NCI-H1694 (cell line): ENCODE measurements at places on chromosomes 16 and 17.

- no peak for DNase-seq
These were observed 23.7 kb upstream of the WSCD1 start for GRCh38 chr17:6046431-6046830.

DNA sequence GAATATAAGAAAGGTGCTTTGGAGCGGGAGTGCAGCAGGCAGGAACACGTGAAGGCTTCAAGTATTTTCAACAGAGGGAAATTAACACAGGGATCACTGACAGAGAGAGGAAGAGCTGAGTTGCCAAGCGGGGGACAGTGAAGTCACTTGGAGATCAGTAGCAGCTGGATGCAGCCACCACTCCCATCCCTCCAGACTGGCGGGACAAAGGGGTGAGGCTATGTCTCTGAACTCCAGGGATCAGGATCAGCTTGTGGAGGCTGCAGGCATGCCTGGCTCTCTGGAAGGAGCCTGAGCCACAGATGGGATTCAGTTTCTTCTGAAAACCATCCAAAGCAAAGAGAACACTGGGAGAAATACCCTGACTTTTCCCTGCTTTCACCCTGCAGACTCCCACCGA is 113.7 kb upstream of the IRX3 start:
- no peak for DNase-seq

GRCh38 chr16:27230562-27231001 is 27.3 kb downstream of the KDM8 start:
- no peak for DNase-seq

- DNase-seq: no peak
These were observed 29.9 kb upstream of the IRX6 start for GRCh38 chr16:55294129-55294528.

GRCh38 chr16:27242398-27242797 is 26.2 kb downstream of the NSMCE1 start:
- DNase-seq: no peak

GRCh38 chr17:71757956-71758355 is 362.9 kb upstream of the SOX9 start:
- no peak for DNase-seq

GRCh38 chr16:50476486-50477255 is 71.5 kb upstream of the NKD1 start:
- peak; percentile 27 for DNase-seq

DNA sequence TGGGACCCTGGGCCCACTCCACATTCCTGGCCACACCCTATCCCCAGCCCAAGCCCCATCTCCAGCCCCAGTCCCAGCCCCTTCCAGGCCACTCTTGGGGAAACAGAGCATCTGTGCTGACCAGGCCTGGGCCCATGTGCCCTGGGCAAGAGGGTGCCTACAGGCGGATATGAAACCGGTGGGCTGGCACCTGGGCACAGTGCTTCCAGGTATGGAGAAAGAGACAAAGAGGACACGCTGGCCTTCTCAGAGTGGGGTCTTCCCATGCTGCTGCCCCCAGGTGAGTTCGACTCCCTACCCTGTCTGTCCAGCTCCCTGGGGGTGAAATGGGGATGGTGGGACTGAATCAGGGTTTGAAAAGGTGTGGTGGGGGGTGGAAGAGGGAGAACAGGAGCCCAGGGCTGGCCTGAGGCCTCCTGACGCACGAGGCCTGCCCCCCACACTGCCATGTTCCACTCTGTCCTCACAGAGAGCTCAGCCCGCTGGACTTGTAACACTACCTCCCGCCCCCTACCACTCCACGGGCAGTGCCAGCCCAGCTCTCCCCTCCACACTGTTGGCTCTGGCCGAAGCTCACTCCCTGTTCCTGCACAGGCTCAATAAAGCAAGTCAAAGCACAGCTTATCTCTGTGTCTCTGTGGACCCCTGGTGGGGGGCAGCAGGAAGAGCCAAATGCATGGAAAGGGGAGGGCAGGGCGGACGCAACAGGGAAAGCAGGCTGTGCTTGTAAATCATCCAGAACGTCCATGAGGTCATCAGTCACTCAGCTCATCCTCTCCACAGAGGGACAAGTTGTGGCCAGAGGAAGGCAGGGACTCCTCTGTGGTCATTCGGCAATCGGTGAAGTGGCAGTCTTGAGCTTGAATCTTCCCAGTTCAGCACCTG is 71.1 kb upstream of the TMEM97 start:
- DNase-seq: no peak

- no peak for DNase-seq
These were observed 19.0 kb upstream of the ZNF652 start for GRCh38 chr17:49381033-49381432.

DNA sequence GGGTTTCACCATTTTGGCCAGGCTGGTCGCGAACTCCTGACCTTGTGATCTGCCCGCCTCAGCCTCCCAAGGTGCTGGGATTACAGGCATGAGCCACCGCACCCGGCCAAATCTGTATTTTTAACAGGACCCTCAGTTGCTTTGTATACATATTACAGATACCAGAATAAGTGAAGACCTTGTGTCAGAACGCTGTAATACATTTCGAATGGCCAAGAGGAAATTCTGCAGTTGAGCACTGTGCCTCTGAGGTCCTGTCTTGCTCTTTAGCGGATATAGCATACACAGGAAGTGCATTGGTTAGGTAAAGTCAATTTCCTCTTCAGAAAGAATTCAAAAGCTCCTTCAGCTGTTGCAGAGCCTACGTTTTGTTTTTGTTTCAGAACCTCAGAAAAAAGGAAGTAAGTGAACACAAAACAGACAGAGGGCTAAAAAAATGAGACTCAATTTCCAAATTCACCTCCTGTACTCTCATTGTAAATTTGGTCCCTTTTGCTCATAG is 15.7 kb downstream of the CRLF3 start:
- DNase-seq: no peak

DNA sequence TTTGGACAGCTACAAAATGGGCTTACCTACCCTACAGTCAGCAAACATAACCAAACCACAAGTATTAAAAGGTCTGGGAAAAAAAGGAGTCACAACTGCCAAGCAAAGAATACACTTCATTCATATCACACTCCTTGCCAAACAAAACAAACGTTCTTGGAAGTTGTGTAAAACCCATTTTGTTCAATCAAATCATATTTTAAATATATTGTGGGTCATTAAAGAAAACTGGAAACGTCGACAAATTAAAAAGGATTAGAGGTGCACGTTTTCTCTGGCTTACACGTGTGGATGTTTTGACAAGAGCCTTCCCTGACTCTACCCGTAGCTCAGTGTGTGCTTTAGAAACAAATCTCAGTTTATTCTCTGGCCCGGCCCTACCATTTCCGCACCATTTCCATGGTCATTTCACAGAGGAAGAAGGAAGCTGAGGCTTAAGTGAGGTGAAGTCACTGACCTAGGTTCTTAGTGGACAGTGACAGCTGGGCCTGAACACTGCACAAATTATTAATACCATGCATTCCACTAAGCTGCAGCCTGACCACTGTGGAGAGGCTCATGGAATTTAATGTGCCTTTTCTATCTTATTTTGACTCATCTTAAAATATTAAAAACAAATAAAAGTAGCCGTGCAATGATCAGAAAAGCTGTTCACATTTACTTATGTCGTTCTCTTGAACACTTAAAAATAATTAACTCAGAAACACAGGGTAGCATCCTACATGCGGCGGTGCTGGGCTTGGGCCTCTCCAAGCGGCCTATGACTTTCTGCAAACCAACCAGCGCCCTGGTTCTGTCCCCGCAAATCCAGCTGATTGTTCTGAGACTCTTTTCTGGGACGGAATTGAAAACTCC is 968 bp downstream of the CEP112 start:
- DNase-seq: no peak

DNA sequence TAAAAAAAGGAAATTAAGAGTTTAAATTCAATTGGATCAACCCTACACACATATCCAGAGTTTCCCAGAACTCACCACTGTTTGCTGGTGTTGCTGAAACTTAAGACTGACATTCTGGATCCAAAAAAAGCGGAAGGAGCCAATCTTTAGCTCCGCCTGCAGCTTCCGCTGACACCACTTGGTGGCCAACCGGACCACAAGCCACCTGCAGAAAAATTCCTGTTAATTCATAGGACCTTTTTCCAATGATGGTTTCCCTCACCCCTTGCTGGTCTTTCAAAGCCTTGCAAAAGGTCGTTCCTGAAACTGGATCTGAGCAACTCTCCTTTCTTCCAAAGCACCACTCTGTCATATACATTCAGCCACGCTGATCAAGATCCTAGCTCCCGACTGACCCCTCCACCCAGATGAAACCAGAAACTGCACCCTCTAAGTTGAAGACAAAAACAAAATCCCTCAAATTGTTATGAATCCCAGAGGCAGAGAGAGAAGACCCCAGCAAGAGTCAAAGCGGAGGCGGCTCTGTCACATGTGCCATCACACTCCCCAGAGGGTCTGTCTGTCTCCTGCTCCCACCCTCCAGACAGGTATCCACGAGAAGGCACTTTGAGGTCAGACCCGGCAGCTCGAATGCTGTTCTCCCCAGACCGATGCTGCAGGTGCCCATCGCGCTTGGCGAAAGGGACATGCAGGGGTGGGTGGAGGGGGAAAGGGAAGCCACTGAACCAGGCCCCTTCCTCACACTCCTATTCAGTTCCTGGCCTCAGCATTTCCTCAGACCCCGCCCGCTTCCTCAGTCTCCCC is 773 bp downstream of the BLTP2 start:
- DNase-seq: peak; percentile 17

GRCh38 chr17:78522031-78522809 is 55.0 kb downstream of the DNAH17 start:
- no peak for DNase-seq

DNA sequence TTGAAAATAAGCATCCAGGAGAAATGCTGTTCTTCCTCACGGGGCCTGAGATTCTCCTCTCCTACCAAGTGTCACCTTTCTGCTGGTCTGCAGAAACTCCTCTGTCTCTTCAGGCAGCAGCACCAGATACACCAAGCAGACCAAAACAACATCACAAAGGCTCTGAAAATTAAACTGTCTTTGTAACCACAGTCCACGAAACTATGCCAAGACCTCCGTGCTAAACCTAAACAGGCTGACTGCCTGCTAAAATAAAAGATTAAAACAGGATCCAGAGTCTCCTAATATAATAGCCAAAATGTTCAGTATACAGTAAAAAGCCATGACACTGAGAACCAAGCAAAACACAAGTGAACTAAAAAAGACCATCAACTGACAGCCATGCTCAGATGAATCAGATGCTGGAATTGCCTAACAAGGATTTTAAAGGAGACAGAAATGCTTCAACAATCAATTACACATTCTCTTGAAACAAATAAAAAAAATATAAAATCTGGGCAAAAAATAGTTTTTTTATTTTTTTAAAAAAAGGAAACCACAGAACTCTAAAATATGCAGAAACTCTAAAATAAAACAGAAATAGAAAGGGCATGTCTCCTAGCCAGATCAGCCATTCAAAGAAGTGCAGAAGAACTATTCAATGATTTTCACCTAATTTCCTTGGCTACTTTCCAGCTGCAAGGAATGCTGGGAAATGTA is 50.3 kb upstream of the TOX3 start:
- DNase-seq: no peak

DNA sequence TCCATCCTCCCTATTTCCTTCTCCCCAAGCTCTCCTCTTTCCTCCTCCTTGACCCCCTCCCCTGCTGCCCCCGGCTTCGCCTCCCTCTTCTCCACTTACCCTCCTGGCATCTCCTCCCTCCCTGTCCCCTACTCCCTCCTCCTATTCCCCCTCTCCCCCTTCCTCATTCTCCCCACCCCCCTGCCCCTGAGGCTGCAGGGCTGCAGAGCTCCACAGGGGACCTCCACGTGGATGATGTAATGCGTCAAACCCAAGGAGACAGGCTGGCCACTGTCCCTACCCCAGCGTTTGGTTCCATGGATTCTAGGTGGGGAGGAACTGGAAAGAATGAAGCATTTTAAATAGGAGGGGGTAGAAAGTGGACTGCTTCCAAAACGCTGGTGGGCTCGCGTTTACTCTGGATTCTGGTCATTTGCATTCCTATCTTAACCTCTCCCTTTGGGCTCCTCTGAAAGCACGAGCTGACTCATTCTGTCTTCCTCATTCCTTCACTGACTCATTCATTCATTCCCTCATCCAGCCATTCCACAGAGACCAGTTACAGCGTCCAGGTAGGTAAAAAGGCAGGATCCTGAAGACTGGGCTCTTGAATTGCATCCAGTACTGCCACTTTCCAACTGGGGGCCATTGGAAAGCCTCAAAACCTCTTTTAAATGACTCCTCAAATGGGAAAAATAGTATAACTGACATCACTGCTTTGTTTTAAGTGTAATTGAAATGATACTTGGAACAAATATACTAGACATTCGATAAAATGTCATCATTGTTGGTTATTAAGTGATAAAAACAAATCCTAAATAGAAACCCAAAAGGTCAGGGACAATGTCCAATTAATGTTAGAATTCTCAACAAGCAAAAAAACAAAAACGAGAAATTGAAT is 943 bp upstream of the COTL1 start:
- DNase-seq: no peak

DNA sequence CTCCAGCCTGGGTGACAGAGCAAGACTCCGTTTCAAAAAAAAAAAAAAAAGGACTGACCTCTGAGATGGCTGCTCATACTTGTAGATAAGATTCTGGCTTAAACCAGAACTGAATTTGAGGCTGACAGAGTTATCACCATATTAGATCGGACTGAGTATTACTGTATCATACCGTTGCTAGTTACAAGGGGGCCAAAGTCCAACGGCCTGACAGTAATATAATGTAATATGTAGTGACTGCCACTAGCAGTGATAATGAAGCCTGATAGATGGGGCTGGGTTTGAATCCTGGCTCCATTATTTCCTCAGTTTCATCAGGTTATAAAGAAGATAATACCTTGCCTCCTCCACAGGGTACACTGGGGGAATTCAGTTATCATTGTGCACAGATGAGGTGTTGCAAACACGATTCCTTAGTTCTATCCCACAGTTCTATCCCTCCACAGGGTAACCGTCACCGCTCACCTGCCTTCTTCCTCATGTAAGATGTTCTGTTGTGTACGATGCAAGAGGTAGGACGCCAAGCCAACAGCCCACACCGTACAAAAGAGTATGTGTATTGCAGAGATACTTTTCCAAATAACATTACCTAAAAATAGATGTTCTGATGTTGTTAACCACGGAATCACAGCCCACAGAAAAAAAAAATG is 5.2 kb downstream of the TMEM220 start:
- DNase-seq: no peak

DNA sequence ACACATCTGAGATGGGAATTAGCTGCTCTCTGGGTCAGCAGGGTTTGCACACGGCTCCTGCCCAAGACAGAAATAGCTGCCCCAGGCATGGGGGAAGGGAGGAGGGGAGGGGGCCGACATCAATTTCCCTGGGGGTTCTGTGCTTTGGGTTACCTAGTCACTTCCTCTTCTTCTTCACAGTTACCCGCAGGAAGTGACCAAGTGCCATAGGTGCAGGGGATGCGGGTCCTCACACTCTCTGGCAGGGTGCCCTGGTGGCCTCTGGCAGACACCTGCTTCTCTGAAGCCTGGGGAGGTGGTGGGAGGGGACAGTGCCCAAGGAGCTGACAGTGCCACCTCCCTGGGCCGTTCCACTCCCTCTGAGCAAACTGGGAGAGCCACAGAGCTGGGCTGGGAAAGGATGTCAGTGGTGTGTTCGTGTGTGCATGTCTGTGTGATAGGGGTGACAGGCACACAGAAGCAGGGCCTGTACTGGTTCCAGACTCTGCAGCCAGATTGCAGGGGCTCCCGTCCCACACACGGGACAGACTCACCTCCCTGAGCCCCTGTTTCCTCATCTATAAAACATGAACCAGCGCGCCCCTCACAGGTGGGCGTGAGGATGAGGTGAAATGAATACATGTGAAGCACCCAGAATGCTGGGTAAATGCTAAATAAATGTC is 18.2 kb downstream of the SCN4A start:
- DNase-seq: no peak
